ENCODE measurements at places on chromosomes 5 and 9.

DNA sequence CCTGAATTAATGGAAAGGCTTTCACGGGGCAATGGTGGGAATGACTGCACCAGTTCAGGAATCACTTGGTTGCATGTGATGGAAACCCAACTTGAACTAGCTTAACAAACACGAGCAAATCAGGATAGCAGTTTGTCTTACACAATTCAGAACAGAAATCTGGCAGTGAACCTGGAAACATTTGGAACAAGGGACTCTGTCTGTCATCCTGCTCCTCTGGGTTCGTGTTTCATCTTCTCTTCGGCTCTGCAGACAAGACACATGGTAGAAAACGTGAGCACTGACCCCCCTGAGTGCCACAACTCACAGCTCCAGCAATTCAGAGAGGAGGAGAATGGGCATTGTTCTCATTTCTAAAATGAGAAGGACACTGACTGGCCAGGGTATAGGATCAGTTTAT is 218.1 kb upstream of the NREP start:
- DNase-seq: no peak

- no peak for DNase-seq
These were observed 110.1 kb downstream of the FANCC start for GRCh38 chr9:95207403-95207802.

DNA sequence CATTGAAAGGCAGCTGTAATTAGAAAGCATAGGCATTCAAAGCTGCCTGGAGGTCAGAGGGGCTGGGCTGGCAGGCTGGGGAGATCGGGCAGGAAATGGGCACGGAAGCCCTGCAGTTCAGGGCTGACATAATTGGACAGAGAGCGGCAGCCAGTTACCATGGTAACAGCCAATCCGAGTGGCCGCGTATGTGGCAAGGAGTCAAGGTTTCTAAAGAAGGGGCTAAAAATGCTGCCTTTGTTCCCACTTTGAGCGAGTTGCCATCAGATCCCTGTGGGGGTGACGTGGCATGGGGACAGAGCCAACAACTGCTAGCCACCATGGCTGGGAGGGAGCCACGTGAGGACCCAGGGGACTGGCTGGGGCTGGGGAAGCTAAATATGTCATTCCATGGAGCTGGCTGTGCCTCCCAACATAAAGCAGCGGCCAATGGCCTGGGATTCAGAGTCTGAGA is 44.7 kb upstream of the NDFIP1 start:
- DNase-seq: peak; percentile 51

GRCh38 chr5:154334406-154335064 is 111.3 kb upstream of the SAP30L start:
- no peak for DNase-seq

Data from activated CD4-positive, alpha-beta T cell treated with anti-CD3 and anti-CD28 coated beads, Interleukin-2, Interleukin-6, amounts not matched to agents 100 ng/mL and 50 ng/mL, durations not matched to agents 16 hours and 8 hours (primary cell).